ENCODE measurements at places on chromosomes 2 and 18. TPM values are rescaled to one million over a fixed set of nuclear protein-coding genes. Genes with fewer than 3 reads are reported as not detected.

- no peak for DNase-seq
Observed at GRCh38 chr2:20959252-20959651, 84.6 kb downstream of the APOB start.

DNA sequence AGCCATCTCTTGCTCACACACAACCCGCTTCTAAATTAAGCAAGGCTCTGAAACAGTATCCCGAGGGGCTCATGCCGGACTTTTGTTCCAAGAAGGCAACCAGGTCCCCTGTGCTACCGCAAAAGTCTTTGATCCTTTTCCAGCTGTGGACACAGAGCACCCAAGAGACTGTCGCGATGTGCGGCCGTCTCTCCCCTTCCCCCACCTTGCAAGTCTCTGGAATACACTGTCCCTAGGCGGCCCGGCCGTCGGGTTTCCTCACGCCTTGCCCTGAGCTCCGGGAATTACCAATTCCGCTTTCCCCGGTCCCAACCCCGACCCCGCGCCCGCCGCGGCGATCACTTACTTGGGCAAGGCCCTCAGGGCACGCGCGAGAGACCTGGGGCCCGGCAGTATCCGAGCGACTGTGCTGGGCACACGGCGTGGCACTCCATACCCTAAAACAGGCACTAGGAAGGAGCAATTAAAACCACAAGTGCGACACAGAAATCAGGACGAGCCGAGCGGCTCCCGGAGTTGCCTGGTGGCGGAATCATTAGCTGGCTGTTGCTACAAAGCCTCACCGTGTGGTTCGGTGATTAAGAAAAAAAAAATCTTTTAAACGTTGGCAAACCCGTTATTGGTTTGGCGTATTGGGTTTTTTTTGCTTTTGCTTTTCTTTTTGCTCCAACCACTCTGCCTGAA, 2.2 kb upstream of the DLX1 start:
- no peak for DNase-seq

DNA sequence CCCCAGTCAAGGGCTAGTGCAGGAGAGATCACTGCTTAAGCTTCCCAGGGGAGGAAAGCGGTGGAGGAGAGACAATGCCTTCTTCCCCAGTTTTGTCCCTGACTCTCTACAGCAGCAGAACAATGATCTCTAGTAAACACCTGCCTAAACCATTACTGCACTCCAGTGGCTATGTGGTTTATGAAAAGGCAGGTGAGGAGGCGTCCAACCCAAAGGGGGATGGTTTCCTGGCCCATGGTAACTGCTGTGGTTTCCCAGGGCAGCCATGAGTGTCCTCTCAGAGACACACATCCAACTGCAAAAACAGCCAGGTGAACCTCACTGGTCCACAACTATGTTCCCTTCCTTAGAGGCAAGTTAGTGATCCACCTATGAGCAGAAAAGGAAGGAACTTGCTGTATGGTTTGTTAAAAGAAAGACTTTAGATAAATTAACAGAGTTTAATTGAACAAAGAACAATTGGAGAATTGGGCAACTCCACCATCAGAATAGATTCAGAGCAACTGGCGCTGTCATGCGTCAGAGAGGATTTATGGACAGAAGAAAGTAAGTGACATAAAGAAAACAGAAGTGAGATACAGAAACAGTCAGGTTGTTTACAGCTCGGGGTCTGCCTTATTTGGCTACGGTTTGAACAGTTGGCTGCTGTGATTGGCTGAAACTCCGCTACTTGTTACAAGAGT, 4.8 kb upstream of the TTC39C start:
- no peak for DNase-seq

Gene MC2R
- not detected for polyA plus RNA-seq

- DNase-seq, result no peak
Observed at GRCh38 chr2:100948942-100949811, 52.9 kb upstream of the RPL31 start.

DNA sequence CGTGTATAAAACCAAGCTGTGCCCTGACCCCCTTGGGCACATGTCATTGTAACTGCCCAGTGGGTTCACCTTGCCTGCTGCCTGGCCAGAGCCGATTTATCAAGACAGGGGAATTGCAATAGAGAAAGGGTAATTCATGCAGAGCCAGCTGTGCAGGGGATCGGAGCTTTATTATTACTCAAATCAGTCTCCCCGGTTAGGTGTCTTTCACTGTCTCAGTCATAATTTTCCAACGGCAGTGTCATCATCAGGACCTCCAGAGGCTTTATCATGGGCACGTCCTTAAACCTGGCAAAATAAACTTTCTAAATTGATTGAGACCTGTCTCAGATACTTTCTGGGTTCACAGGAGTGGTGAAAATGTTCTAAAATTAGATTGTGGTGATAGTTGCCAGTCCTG, 29.6 kb upstream of the PGAP1 start:
- no peak for DNase-seq

DNA sequence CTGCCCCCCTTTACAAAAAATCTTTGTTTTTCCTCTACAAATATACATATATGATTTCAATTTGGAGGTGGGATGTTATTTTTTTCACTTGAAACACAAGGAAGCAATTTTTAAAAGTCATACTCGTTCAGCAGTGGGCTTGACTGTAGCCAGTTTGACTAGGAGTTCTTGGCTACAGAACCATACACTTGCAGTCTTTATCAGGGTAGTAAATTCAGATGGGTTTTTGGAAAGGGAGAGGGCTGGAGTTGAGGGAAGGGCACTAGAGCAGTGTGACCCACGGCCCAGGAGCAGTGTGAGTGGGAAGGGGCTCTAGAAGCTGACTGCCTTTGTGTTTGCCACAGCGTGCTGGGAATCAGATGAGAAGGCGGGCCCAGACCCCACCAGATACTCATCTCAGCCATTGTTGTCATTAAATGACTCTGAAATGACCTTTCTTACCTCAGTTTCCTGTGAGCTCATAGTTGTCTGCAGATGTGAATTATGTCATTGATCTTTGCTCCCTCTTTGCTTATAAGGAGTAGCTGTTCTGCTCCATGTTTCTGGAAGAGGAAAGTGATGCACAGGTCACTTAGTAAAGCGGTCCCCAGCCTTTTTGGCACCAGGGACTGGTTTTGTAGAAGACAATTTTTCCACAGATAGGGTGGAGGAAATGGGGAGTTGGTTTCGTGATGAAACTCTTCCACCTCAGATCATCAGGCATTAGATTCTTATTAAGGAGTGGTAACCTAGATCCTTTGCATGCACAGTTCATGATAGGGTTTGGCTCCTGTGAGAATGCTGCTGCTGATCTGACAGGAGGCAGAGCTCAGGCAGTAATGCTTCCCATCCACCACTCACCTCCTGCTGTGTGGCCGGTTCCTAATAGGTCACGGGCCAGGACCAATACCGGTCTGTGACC, 116.8 kb downstream of the SPTBN1 start:
- DNase-seq, result no peak

- DNase-seq, result no peak
Observed at GRCh38 chr2:59233448-59233847, 992.3 kb upstream of the FANCL start.

Gene PUS10
- 11.8 TPM for polyA plus RNA-seq

DNA sequence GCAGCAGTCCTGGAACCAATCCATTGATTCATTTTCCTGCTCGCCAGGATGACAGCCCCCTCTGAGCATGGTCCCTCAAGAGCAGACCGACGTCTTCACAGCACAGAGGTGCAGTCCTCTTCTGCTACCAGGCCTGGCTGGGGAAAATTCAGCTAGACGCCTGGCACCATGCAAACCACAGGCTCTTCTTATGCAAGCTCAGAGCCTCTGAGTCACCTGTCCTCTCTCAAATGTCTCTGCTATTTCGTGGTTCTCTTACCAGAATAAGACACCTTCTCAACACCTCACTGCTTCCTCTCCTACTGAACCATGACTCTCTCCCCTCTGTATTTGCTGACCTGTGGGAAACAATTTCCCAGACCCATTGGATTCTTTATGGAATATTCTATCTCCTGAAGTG, 79.8 kb upstream of the CYRIA start:
- no peak for DNase-seq

DNA sequence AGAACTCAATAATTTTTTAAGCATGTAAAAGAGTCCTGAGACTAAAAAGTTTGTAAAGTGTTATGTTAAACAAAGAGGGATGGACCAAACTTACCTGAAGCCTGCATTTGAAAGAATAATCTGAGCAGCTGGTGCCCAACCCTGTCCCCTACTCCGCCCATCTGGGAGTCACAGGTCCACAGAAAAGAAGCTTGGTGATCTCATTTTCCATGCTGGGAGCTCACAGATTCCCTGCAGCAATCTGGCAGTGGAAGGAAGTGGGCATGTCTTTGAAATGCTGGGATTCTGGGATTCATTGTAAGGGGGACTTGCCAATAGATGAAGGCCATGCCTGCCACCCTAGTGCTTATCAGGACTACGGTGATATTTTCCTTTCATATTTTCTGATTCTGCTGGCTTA, 17.9 kb downstream of the CDH2 start:
- no peak for DNase-seq

- no peak for DNase-seq
Observed at GRCh38 chr18:24071029-24071428, 56.5 kb downstream of the TTC39C start.
